Osteocyte (in vitro differentiated cells): ENCODE measurements at places on chromosomes 7 and 10. TPM values are rescaled to one million over a fixed set of nuclear protein-coding genes. Genes with fewer than 3 reads are reported as not detected.

DNA sequence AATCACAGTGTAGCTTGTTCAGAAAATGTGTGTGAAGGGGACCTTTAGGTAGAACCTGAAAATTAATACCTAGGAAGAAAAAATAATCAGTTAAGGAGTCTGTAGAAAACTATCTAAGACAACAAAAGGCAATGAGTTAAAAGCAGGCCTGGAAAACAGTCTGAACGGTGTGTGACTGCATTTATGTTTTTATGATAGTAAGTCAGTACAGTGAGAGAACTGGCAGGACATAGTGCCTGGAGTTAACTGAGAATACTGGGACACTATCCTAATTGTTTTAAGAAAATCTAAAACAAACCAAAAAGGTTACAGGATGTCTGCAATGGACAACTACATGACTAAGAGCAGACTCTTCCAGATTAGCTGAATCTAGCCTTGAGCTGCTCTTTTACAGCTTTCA is 17.9 kb downstream of the CRPPA start:
- DNase-seq = no peak
- peaks cover 12% of the 10 kb centered on the region for H3K36me3 ChIP-seq
- H3K4me3 ChIP-seq = no peak overlapping the region
- H3K27me3 ChIP-seq = no peaks in the 10 kb centered on the region
- no peak overlapping the region for H3K27ac ChIP-seq

- no peaks in the 10 kb centered on the region for H3K4me1 ChIP-seq
- H3K27ac ChIP-seq = no peak overlapping the region
- DNase-seq = no peak
- H3K4me3 ChIP-seq = no peak overlapping the region
- no peaks in the 10 kb centered on the region for H3K36me3 ChIP-seq
- no peaks in the 10 kb centered on the region for H3K27me3 ChIP-seq
Measured at GRCh38 chr10:119638982-119639381, 12.2 kb upstream of the BAG3 start.

GRCh38 chr7:41696323-41696916 is 6.5 kb downstream of the INHBA start:
- peaks cover 68% of the 10 kb centered on the region for H3K4me1 ChIP-seq
- DNase-seq = peak; percentile 89
- no peaks in the 10 kb centered on the region for H3K27me3 ChIP-seq
- peaks cover 66% of the 10 kb centered on the region for H3K36me3 ChIP-seq
- H3K27ac ChIP-seq = peak overlapping the region; percentile 99

GRCh38 chr10:18340496-18341051 is 200.3 kb downstream of the CACNB2 start:
- no peaks in the 10 kb centered on the region for H3K36me3 ChIP-seq
- no peak for DNase-seq
- peaks cover 23% of the 10 kb centered on the region for H3K27me3 ChIP-seq
- no peaks in the 10 kb centered on the region for H3K4me1 ChIP-seq
- H3K4me3 ChIP-seq = no peak overlapping the region

CEP55 gene
- 8.6 and 9.5 TPM in 2 replicates for total RNA-seq

CFTR gene
- total RNA-seq = not detected in 2 replicates

RSPH10B gene
- total RNA-seq = not detected in 2 replicates

DNA sequence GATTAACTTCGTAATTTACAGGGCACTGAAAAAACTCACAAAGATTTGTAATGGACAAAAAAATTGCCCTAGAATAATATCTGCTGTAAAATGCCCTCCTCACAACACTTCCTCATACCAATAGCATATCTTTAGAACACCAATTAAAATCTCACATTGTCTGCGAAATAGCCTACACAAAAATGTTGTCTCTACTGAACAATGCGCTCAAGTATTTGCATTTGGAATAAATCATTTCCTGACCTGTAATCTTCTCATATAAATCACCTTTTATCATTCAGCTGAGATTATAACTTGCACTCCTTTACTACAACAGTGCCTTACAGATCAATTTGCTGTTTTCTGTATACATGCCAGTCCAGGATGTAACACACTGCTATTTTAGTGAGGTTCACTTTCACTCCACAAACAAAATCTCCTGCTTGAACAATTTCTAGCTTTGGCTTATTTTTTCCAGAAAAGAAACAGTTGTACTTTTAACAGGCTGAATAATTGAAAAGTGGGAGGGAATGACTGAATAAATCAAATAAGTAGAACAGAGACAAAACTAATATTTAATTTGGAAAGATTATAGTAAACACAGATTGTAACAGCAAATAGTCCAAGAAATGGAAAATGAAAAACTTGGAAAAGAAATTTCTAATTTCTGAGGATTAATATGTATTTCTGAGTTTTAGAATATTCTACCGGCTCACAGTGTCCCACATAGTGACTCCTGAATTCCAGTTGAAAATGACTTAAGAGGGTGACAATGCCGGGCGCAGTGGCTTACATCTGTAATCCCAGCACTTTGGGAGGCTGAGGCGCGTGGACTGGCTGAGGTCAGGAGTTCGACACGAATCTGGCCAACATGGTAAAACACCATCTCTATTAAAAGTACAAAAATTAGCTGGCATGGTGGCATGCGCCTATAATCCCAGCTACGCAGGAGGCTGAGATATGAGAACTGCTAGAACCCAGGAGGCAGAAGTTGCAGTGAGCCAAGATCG is 30.6 kb downstream of the JMJD1C start:
- no peaks in the 10 kb centered on the region for H3K27me3 ChIP-seq
- peak overlapping the region; percentile 17 for H3K27ac ChIP-seq
- no peak overlapping the region for H3K4me3 ChIP-seq
- DNase-seq = no peak
- H3K36me3 ChIP-seq = peaks cover 11% of the 10 kb centered on the region

GRCh38 chr7:2114926-2115759 is 117.6 kb downstream of the MAD1L1 start:
- H3K27ac ChIP-seq = no peak overlapping the region
- no peak for DNase-seq
- H3K4me3 ChIP-seq = no peak overlapping the region
- H3K27me3 ChIP-seq = no peaks in the 10 kb centered on the region
- peaks cover 57% of the 10 kb centered on the region for H3K4me1 ChIP-seq

CFAP58 gene
- 0.16 and 0.29 TPM in 2 replicates for total RNA-seq

- H3K36me3 ChIP-seq = no peaks in the 10 kb centered on the region
- H3K4me3 ChIP-seq = no peak overlapping the region
- H3K27me3 ChIP-seq = no peaks in the 10 kb centered on the region
- no peak overlapping the region for H3K27ac ChIP-seq
- H3K4me1 ChIP-seq = no peaks in the 10 kb centered on the region
Measured at GRCh38 chr10:99084161-99084560, 151.5 kb downstream of the HPSE2 start.

GRCh38 chr7:13457790-13458189 is 531.7 kb downstream of the ETV1 start:
- H3K4me1 ChIP-seq = no peaks in the 10 kb centered on the region
- H3K36me3 ChIP-seq = no peaks in the 10 kb centered on the region
- no peak overlapping the region for H3K4me3 ChIP-seq
- DNase-seq = no peak
- peaks cover 2% of the 10 kb centered on the region for H3K27me3 ChIP-seq
- no peak overlapping the region for H3K27ac ChIP-seq

DNA sequence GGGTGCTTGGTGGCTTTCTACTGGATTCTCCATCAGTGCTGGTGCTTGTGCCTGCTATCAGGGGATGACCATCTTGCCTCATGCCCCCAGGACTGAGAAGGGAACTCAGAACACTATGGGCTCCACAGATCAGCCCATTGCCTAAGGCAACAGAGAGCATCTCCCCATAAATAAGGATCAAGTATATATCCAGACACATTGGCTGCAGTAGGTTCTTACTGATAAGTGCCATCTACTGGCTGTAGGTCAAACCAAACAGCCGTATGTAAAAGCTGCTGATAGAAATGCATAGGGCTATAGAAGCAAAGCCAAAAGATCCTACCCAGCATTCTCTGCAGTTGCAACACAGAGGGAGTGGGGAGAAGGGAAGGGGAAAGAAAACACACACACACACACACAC is 153.7 kb downstream of the CDK14 start:
- DNase-seq = no peak
- H3K27me3 ChIP-seq = no peaks in the 10 kb centered on the region
- H3K4me1 ChIP-seq = peaks cover 21% of the 10 kb centered on the region
- H3K4me3 ChIP-seq = no peak overlapping the region
- peaks cover 53% of the 10 kb centered on the region for H3K36me3 ChIP-seq

EVX1 gene
- total RNA-seq = not detected in 2 replicates

DNA sequence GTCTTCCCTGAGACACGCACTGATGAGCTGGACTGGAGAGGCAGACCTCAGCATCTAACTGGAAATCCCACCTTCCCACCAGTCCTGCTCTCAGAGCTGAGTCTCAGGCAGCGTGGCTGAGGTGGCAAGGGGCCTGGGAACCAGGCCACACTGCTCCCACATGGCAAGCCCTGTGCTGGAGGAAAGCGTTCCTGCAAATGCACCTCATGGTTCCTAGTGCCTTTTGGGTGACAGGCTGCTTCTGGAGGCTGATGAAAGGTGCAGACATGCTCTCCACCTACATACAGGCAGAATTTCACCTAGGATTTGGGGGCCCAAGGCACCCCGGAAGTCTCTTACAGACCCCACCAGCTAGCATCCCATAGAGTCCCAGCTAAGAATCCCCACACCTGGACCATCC is 432.9 kb upstream of the FOXK1 start:
- H3K4me1 ChIP-seq = no peaks in the 10 kb centered on the region
- no peak for DNase-seq
- no peaks in the 10 kb centered on the region for H3K36me3 ChIP-seq

GRCh38 chr10:11270858-11271179 is 253.1 kb downstream of the CELF2 start:
- DNase-seq = no peak
- peaks cover 8% of the 10 kb centered on the region for H3K36me3 ChIP-seq
- no peak overlapping the region for H3K4me3 ChIP-seq
- H3K27ac ChIP-seq = no peak overlapping the region
- H3K4me1 ChIP-seq = peaks cover 6% of the 10 kb centered on the region

GRCh38 chr10:119679480-119679829 is 28.3 kb downstream of the BAG3 start:
- H3K27me3 ChIP-seq = no peaks in the 10 kb centered on the region
- H3K4me1 ChIP-seq = peaks cover 50% of the 10 kb centered on the region
- H3K4me3 ChIP-seq = no peak overlapping the region
- DNase-seq = no peak
- peak overlapping the region; percentile 54 for H3K27ac ChIP-seq
- H3K36me3 ChIP-seq = peaks cover 18% of the 10 kb centered on the region

GRCh38 chr10:102998399-102998907 is 80.4 kb downstream of the CNNM2 start:
- no peak for DNase-seq
- peaks cover 3% of the 10 kb centered on the region for H3K27me3 ChIP-seq
- no peaks in the 10 kb centered on the region for H3K36me3 ChIP-seq

GRCh38 chr10:88848499-88848898 is 3.1 kb downstream of the ANKRD22 start:
- no peak overlapping the region for H3K27ac ChIP-seq
- peaks cover 15% of the 10 kb centered on the region for H3K27me3 ChIP-seq
- DNase-seq = no peak
- peaks cover 8% of the 10 kb centered on the region for H3K4me1 ChIP-seq
- H3K4me3 ChIP-seq = no peak overlapping the region

GRCh38 chr10:95987685-95988426 is 55.5 kb upstream of the CCNJ start:
- no peaks in the 10 kb centered on the region for H3K4me1 ChIP-seq
- H3K4me3 ChIP-seq = no peak overlapping the region
- no peak for DNase-seq
- H3K27ac ChIP-seq = no peak overlapping the region
- peaks cover 37% of the 10 kb centered on the region for H3K27me3 ChIP-seq

- H3K27ac ChIP-seq = peak overlapping the region; percentile 45
- no peak overlapping the region for H3K4me3 ChIP-seq
- H3K4me1 ChIP-seq = no peaks in the 10 kb centered on the region
- no peaks in the 10 kb centered on the region for H3K27me3 ChIP-seq
Measured at GRCh38 chr7:107196834-107197610, 28.2 kb downstream of the HBP1 start.

- no peaks in the 10 kb centered on the region for H3K27me3 ChIP-seq
- H3K27ac ChIP-seq = peak overlapping the region; percentile 56
- no peak overlapping the region for H3K4me3 ChIP-seq
- H3K36me3 ChIP-seq = peaks cover 47% of the 10 kb centered on the region
Measured at GRCh38 chr7:76343294-76343930, 15.4 kb downstream of the YWHAG start.

DNA sequence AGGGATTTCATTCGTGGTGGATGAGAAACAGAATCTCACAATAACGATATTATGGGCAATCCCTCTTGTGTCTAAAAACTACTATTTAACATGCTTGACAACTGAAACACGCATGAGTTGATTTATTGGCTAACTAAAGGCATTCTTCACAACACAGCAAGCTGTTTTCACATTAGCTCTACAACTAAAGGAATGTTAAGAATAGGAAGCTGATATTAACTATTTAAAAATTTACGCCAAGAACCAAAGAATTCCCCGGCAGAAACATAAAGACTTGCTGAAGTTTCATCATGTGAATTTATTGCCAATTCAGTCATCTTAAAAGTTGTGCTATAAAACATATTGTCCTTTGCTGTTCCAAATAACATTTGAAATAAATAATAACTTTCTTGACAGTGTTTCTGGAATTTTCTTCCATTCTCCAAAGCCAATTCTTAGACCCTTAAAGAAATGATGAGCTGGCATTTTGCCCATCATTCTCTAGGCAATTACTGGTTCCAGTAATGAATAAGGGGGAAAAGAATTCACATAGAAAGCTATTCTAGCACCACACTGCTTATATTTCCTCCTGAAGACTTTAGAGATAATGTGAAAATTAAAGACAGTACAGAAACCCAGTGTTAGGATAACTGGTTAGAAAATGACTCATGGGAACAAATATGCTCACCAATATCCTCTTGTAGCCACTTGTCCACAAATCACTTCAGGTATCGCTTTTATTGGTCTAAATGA is 233.1 kb downstream of the PARD3 start:
- peaks cover 45% of the 10 kb centered on the region for H3K4me1 ChIP-seq
- no peak for DNase-seq
- peak overlapping the region; percentile 34 for H3K27ac ChIP-seq
- no peaks in the 10 kb centered on the region for H3K27me3 ChIP-seq

DNA sequence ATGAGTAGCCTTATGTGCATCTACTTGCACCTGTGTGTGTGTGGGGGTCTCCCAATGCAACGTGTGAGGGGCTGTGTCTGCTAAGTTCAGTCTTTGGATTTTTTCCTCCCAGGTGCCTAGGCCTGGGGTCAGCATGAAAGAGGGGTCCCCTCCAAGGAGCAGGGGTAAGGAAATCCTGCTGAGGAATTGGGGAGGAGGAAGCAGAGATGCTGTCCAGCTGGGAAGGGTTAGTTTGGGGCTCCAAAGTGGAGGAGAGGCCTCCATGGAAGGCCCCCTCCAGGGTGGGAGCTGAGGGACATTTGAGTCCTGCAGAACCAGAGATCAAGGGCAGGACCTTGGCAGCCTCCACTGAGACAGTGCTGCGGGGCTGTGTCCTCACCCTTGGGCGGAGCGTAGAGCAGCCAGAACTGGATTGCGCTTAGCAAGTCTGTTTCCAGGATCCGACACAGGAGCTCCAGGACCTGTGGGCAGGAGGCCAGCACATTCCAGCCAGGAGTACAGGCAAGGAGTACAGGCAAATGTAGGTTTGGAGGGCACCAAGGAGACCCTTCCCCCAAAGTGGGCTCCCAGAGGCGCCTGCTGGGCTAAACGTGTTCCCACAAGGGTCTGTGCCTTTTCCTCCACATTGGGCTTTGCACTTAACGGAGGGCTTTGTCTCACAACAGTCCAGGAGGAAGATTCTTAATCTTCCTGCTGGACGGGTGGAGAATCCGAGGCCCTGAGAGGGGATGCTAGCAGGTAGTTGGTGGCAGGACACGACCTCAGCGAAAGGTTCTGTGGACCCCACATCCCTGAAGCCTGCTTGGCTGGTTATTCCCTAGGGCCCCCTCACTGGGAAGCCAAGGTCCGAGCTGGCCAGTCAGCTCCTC is 10.1 kb downstream of the TBATA start:
- H3K27ac ChIP-seq = no peak overlapping the region
- no peaks in the 10 kb centered on the region for H3K36me3 ChIP-seq
- no peaks in the 10 kb centered on the region for H3K4me1 ChIP-seq
- no peak overlapping the region for H3K4me3 ChIP-seq

MYL10 gene
- 0.52 TPM in 1 of 2 replicates, not detected in the other for total RNA-seq
